ENCODE measurements at places on chromosomes 2 and 18.

- no peak for DNase-seq
Observed at GRCh38 chr2:128456281-128456680, 137.6 kb upstream of the HS6ST1 start.

- DNase-seq, result no peak
Observed at GRCh38 chr18:39259736-39260135, 1694.1 kb upstream of the CELF4 start.

DNA sequence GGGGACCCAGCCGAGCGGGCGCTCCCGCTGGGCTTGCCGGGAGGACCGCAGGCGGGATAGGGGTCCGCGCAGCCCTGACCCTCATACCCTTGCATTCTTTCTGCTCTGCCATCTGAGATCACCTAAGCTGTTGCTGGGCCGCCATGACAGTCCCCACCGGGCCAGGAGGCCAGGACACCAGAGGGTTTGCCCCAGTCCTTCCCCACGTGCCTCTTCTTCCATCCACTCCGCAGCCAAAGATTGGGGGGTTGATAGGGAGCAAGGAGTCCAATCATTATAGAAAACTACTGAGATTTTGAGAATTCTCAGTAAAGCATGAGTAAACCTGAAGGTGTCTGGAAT lies 453 bp upstream of the GRB14 start:
- DNase-seq, result peak; percentile 3

DNA sequence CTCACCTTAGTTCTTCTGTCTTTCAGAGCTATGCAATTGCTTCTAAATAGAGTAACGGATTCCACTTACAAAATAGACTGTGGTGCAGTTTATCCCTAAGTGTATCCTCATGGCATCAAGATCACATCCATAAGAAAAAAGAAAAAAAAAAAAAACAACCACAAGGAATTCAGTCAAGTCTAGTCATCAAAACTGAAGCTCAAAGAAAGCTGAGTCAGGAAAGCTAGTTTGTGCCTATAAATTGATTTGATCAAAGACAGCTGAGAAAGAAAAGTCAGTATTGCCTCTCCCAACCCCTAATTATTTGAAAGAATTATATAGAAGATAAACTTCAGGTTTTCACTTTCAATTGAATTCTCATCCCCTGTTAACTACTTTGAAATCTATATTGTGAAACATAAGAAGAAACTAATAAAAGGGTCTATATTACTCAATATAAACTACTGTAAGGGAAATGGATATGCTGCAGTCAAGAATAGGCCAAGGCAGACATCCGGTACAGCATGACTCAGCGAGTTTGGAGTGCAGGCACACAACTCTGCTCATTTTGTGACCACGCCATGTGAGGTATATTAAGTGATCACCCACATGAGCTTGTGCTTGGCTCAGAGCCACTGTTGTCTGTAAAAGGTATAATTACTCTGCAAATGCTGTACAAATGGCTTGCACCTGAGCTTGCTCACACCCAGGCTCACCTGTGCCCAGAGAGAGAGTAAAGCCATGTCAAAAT lies 568.1 kb upstream of the CRIM1 start:
- peak; percentile 3 for DNase-seq

- peak; percentile 13 for DNase-seq
Observed at GRCh38 chr2:99615247-99615771, 125.5 kb upstream of the REV1 start.

- DNase-seq, result no peak
Observed at GRCh38 chr2:101300164-101300563, 8.3 kb downstream of the RNF149 start.

- DNase-seq, result peak; percentile 23
Observed at GRCh38 chr2:174663550-174663949, 65.9 kb upstream of the WIPF1 start.

- no peak for DNase-seq
Observed at GRCh38 chr2:133843091-133843490, 274.8 kb upstream of the NCKAP5 start.

GRCh38 chr2:50649626-50650402 lies 382.1 kb downstream of the NRXN1 start:
- DNase-seq, result no peak

GRCh38 chr18:24924066-24924716 lies 427.8 kb downstream of the ZNF521 start:
- DNase-seq, result no peak

DNA sequence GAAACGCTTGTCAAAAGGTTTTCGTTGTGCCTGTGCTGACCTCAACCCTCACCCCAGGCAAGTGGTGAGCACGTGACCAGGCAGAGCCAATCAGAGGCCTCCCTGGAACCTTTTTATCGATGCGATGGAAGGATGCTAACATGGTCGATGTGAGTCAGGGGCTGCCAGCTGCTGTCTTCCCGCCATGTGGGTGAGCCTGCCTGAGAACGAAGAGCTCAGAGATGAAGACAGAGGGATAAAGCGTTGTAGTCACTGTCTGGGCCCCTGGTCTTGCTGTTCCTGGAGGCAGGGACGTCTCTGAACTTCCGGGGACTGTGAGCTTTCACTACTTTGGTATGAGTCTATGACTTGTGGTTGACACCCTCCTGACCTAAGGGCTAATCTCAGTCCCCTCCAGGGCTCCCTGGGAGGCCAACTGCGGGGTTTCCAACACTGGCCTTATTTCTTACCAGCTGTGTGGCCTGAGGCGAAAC lies 18.6 kb downstream of the DNMT3A start:
- DNase-seq, result no peak

DNA sequence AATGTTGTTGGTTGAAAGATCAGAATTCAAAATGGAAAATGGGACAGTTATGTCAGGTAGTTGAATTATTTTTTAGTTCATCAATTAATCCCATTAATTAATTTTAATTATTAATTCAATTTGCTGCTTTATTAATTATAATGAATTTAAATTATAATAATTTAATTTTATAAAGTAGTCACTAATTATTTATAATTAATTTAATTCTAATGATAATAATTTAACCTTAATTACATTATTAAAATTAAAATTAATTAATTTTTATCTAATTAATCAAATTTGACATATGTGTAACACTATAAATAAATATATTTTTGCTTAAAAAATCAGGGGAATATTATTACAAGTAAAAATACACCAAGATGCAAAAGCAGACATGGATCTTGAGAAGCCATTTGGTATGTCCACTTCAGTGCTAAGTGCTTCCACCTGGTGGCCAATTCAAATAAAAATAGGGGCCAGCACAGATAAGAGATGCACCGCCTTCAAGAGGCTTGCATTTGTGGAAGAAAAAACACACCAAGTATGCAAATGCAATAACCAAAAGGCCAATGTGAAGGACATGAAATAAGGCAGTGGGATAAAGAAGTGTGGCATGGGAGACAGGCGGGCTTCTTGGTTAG lies 73.2 kb downstream of the MBP start:
- DNase-seq, result peak; percentile 93

DNA sequence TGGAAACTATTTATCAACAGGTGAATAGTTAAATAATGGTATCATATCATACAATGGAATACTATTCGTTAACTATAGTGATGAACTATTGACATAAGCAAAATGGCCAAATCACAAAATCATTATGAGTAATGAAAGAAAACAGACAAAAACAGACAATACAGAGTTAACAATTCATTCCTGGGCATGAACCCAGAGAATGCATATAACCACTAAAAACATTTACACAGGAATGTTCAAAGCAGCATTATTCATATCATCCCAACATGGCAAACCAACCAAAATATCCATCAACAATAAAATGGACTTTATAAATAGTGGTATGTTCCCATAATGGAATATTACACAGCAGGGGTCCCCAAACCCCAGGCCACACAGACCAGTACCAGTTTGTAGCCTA lies 131.2 kb upstream of the CYP1B1 start:
- DNase-seq, result no peak

GRCh38 chr18:11454040-11454439 lies 155.4 kb upstream of the SLC35G4 start:
- DNase-seq, result no peak

Data from hematopoietic multipotent progenitor cell treated with erythropoietin and hydrocortisone succinate and interleukin-3 and kit ligand, for 6 days (in vitro differentiated cells).